ENCODE measurements at places on chromosomes 3 and 15.

- no peak for DNase-seq
Observed at GRCh38 chr3:58272891-58273290, 33.2 kb upstream of the RPP14 start.

- DNase-seq = no peak
Observed at GRCh38 chr15:28904541-28905315, 19.0 kb downstream of the APBA2 start.

DNA sequence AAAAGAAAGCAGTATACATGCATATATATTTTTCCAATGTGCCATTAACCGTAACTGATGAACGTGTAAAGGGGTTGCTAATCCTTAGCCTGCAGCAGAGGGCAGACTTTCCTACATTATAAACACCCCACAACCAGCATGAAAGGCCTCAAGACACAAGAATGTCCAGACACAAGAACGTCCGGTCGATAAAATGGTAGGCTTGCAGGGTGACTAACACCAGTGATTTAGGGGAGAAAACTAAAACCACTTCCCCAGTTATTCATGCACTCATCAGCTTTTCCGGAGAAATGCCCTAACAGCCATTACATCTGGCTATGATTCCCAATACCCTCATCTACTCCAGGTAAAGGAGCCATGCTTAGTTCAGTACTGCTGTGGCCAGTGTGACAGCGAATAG lies 57.4 kb downstream of the LRTM1 start:
- DNase-seq = peak; percentile 45

DNA sequence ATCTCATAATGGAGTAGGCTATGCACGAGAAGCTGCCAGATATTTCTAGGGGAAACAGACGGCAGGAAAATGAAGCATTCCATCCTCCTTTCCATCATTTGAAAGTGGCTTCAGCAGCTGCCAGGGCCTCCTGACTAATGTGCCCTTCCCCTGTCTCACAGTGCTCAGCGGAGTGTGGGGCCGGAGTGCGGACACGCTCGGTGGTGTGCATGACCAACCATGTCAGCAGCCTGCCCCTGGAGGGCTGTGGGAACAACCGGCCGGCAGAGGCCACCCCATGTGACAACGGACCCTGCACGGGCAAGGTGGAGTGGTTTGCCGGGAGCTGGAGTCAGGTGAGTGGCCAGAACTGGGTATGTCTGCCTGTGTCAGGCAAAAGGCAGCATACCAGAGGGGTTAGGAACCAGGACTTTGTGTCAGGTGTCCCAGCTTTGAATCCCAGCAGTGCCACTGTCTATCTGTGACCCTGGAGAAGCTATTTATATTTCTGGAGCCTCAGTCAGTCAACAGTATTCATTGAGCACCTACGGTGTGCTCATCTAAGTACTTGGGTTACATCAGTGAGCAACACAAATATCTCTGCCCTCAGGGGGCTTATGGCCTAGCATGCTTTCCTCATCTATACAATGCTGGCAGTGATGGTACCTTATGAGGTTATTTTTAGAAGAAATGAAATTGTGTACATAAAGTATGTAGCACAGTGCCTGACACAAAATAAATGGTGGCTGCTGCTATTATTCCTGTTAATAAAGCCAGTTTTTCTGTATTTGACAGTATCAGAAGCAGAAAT lies 52.4 kb upstream of the NR2E3 start:
- DNase-seq = no peak

DNA sequence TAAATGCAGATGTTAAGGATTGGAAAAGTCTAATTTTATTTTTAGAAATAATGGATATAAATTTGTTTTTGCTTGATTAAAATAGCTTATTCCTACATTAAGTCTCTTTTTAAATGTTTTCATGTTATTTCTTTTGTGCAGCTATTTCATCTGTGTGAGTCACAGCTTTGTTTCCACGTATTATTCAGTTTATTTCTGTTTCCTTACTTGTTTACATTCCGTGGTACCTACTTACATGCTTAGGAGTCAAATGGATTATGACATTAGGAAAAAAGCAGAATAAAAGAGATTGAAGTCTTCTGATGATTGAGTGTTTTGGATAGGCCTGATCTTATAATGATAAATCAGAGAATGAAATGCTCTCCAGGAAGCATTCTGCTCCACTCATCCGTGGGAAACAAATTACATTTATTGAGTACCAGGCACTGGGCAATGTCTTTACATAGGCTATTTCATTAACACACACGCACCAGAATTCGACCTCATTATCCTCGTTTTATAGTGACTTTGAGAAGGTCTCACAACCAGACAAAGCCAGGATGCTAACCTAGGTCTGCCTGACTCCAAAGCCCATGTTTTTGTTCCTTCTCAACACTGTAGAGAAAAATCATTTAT lies 38.1 kb upstream of the RASA2 start:
- DNase-seq = no peak

DNA sequence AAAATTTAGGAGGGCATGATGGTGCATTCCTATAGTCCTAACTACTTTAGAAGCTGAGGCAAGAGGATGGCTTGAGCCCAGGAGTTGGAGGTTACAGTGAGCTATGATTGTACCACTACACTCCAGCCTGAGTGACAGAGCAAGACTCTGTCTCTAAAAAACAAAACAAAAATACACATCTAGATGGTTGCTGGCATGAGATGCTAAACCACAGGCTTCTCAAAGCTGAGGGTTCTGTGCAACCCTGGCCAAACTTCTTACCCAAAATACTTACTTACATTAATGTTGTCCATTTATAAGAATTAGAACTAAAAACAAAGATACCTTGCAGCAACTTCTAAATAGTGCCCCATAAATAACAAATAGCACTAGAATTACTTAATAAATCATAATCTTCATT lies 14.3 kb upstream of the ARHGEF3 start:
- DNase-seq = no peak

GRCh38 chr3:195888311-195888761 lies 20.0 kb downstream of the TNK2 start:
- no peak for DNase-seq

- no peak for DNase-seq
Observed at GRCh38 chr3:152942366-152942765, 107.4 kb downstream of the P2RY1 start.

DNA sequence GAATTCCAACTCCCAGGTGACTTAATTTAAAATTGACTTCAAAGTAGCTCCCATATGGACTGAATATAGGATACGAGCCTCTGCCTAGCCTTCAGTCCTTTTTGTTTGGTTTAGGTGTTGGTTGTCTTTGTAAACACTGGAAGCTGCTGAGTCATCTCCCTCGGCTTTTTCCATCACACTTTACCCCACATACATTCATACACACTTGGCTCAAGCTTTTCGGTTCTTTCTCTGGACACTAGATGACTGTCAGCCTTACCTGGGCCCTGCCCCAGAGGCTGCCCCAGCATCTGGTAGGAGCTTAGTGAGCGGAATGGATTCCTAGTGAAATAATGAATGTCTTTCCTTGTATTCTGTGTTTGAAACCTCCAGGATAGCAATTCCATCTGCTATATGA lies 201.5 kb upstream of the IL12A start:
- no peak for DNase-seq

GRCh38 chr3:96259-96658 lies 100.3 kb upstream of the CHL1 start:
- no peak for DNase-seq

GRCh38 chr3:32757618-32758374 lies 60.0 kb upstream of the TRIM71 start:
- DNase-seq = no peak

DNA sequence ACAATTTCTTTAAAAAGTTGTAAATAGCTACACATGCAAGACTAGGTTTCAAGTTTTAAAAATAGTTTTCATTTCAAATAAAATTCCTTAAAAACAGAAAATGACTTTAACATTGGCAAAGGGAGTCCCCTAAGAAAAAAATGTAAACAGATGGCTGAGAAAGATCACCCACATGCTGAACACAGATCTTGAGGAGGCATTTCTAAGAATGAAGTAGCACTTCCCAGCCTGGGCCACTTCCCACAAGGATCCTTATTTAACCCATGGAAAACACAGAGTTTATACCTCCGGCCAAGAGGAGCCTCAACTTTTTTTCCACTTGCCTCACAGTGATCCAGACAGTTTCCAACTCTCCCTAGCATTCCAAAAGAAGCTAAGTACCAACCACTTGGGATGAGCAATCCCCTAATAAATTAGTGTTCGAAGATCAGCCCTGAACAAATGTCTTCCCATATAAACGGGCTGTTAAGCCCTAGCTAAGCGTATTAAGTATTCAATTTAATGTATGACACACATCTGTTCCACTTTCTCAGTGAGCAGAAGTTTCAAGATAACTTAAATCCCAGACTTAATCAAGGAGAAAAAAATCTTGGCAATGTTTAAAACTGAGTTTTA lies 61.4 kb downstream of the GADL1 start:
- DNase-seq = no peak

- no peak for DNase-seq
Observed at GRCh38 chr15:61828008-61828407, 232.2 kb downstream of the VPS13C start.

GRCh38 chr3:86937306-86937791 lies 53.6 kb downstream of the VGLL3 start:
- DNase-seq = peak; percentile 71

- no peak for DNase-seq
Observed at GRCh38 chr15:99720533-99720932, 12.7 kb downstream of the LYSMD4 start.

- no peak for DNase-seq
Observed at GRCh38 chr3:72892870-72893269, 5.0 kb downstream of the GXYLT2 start.

DNA sequence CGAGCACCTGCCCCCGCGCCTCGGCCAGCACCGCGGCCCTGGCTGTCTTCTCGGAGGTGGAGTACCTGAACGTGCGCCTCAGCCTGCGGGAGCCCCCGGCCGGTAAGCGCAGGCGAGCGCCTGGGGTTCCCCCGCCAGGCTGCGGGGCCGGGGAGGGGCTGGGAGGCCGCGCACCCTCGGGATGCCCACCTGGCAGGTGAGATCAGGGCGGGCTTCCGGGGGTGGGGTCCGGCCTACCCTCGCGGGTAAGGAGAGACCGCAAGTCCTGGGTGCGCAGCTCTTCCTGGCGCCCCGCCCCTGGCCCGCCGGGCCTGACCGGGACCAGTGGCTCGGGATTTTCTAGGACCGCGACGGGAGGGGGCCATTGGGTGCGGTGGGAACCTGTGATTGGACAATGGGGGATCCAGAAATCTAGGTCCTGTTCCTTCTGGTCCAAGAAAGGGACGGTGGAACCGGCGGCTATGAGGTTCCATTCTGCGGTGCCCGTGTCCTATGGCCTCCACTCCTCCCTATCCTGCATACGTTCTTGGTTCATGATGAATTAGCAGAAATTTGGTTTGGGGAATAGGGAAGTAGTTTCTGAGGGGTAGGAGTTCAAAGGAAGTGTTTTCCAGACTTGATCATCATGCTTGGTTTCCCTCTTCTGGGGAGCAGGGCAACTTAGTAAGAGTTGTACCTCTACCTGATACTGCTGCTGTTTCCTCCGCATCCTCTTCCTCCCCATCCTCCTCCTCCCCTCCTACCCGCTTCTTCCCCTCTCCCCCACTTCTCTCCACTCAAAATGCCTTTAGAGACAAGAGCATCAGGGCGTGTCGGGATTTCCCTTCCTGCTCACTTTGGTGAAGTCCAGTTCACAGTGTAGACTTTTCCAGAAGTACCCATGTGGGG lies 808 bp downstream of the ARRDC4 start:
- DNase-seq = peak; percentile 47

- DNase-seq = no peak
Observed at GRCh38 chr15:75823860-75824613, 19.2 kb upstream of the UBE2Q2 start.

- DNase-seq = no peak
Observed at GRCh38 chr15:36831125-36831903, 251.9 kb downstream of the CDIN1 start.

- DNase-seq = no peak
Observed at GRCh38 chr3:152910211-152910610, 75.3 kb downstream of the P2RY1 start.

DNA sequence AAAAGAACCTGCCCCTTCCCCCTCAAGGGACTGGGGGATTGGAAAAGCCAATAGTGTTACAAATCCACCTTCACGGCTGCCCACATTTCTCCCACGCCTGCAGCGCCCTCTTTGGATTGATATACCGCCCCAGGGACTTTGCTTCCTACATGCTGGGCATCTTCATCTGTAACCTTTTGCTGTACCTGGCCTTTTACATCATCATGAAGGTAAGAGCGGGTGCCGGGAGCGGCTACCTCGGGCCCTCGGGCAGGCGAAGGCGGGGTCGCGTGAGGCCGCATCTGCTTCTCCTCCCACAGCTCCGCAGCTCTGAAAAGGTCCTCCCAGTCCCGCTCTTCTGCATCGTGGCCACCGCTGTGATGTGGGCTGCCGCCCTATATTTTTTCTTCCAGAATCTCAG lies 73.1 kb downstream of the USF3 start:
- no peak for DNase-seq

GRCh38 chr3:110384601-110385000 lies 687.0 kb upstream of the NECTIN3 start:
- DNase-seq = no peak

DNA sequence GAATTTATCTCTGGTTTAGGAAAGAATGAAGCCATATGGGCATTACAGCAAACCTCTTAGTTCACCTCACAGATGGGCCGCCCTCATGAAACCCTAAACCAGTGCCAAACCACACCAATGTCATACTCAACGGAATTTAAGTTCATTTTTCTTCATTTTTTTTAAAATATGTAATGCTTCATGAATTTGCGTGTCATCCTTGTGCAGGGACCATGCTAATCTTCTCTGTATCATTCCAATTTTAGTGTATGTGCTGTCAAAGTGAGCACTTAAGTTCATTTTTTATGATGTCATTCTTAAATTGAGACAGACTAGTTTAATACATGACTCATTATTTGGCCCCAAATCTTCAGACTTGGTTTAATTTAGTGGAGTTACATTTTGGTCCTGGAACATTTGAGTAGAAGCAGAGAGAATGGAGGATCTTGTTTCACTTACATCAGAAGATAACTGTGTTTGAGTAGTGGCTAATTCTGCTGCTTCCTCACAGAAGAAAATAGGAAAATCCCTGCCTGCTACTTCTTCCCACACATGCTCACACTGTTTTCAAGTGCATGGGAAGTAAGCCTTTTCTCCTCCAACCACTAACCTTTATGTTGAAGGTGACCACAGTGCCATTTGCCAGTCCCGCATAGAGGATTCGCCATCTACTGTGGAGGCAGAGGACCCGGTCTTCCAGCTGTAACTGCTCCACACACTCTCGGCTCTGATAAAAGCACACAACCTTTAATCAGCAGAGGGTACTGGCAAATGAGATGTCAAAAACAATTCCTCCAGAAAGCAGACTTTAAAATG lies 63.3 kb downstream of the ZNF106 start:
- no peak for DNase-seq

GRCh38 chr3:37630441-37630840 lies 231.2 kb upstream of the CTDSPL start:
- no peak for DNase-seq
